SHP77 (cell line): ENCODE measurements at places on chromosomes 4 and X.
A peak's percentile ranks its signal among the peaks of the same experiment; 100 is the strongest.

DNA sequence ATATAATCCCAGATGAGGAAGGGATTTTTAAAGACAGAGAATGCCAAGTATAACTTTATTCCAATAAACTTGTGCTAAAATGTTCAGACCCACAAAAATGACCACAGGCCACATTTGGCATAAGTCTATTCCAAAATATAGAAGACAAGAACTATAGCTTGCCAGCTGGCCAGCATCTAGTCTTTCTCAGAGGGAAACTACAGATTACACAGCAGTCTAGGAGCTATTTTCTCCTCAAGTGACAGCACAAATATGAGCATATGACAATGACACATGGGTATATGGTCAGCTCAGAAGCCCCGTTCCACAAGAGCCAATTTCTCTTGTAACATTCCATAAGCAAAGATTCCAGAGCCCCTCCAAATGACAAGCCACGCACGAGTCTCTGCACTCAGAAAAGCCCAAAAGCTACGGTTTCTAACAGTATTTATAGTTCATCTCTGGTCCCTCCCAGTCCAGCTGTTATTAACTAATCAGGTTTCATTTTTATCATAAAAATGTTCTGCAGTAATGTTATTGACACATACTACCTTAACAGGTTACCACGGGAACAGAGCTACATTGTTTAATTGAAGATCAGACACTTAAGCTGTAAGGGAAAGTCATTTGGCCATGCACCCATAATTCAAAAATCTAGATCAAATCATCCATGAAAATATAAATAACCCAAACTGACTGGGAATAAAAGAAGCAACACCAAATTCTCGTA is 70.3 kb downstream of the RAB28 start:
- no peak for DNase-seq

DNA sequence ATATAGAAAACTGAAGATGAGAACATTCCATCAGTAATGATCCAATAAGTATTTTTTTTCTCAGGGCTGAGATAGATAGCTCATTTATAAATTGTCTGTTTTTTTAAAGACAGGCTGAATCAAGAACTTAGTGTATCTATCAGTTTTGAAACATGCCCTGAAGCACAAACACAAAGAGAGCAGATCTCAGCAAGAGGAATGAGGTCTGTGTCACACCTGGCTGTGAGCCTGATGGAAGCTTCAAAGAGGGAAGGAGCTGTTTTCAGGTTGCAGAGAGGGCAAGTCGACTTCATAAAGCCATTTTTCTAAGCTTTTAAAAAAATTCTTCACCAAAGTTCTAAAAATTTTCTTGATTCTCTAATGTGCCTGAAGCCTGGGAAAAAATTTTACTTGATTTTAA is 434.9 kb downstream of the PDGFC start:
- DNase-seq, result no peak

- DNase-seq, result no peak
Observed at GRCh38 chr4:53501561-53501960, 89.7 kb downstream of the LNX1 start.

DNA sequence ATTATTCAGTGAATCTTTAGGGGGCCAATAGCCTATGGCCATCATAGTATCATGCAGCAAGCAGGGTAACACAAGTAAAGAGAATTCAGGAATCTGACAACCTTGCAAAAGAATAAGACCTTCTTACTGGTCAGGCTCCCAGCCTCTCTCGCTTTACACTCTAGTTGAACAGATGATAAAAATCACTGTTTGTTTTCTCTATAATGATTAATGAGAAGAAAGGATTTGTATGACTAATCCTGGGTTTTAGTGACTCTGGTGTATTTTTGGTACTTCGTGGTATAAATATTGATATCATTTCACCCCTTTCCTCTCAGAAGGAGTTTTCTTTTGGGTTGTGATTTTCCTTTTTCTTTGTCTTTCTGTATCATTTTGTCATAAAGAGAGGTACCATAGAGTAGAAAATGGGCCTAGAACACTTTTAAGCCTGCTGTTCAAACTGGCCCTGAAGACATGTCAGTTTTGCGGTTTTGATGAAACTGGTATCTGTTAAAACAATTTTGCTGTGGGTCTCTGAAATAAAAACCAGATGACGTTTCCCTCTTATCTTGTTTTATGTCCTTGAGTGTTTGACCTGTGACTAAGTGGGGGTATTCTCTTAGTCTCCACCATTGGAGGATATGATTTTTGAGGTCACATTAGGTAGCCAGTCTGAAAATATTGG is 294.9 kb upstream of the TBX22 start:
- no peak for DNase-seq

- DNase-seq, result no peak
Observed at GRCh38 chr4:127069675-127070074, 563.1 kb upstream of the INTU start.

- peak; percentile 33 for DNase-seq
Observed at GRCh38 chrX:48589482-48590162, 7.7 kb upstream of the WDR13 start.

- DNase-seq, result no peak
Observed at GRCh38 chr4:72712997-72713396, 144.0 kb upstream of the ADAMTS3 start.

GRCh38 chrX:13938829-13939530 is 90.7 kb downstream of the GEMIN8 start:
- DNase-seq, result no peak

DNA sequence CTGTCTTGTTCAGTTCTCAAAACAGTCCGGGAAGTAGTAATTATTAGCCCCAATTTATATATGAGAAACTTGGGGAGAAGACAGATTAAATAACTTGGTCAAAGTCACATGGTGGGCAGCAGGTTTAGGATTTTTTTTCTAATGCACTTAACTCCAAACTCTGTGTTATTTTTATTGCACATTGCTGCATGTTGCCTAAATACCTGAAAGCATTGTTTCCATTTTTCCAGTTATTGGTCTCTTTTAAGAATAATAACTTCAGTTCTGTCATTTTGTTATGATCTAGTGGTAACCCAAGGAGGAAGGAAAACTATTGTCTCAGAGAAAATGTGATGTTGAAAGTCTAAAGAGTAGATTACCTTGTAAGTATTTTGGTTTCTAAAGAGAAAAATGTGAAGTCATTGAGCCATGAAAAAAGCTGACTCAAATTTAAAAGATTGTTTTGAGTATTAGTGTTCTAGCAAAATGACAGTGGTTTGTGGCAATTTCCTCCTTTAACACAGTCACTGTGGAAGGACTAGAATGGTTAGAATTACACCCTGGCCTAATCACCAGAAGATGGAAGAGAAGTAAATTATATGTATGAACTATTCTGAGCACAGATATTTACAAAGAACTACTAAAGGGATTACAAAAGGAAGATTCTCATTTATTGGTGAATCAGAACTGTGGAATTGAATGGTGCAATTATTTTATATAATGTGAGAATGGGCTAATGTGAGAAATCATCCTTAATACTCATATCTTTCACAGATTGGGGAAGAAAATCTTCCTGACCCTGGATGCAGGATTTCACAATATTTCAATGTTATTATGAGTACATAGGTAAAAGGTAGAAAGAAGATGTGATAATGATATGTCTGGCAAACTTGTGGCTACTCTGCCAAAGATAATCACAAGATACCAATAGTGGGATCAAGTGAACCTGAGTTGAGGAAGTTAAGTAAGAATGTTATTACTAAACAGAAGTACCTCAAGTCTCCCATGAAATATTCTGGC is 21.7 kb upstream of the CXCL8 start:
- no peak for DNase-seq

DNA sequence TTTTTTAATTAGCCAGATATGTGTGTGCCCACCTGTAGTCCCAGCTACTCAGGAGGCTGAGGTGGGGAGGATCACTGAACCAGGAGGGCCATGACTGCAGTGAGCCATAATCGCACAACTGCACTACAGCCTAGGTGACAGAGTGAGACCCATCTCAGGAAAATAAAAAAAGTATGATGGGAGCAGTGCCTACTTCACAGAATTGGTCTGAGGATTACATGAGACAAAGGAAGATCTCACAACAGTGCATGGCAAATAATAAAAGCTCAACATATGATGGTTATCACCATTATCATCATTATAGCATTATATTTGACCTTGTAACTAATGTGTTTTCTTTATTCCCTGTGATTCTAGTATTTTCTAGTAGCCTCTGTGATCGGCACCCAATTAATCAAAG is 19.9 kb upstream of the DCHS2 start:
- no peak for DNase-seq

GRCh38 chrX:107646735-107647134 is 18.4 kb downstream of the PRPS1 start:
- no peak for DNase-seq
